ENCODE measurements at places on chromosomes 13 and 19. TPM values are rescaled to one million over a fixed set of nuclear protein-coding genes. Genes with fewer than 3 reads are reported as not detected.

HSPB6 gene
- total RNA-seq = 147 TPM

PTH2 gene
- total RNA-seq = not detected

COL5A3 gene
- 18.8 TPM for total RNA-seq

TBXA2R gene
- total RNA-seq = 4.0 TPM

RXFP2 gene
- 0.75 TPM for total RNA-seq

CGB2 gene
- total RNA-seq = not detected

APC2 gene
- total RNA-seq = 0.19 TPM

MADCAM1 gene
- not detected for total RNA-seq

NALCN gene
- total RNA-seq = 1.3 TPM

COG3 gene
- 23.6 TPM for total RNA-seq

ASF1B gene
- 0.82 TPM for total RNA-seq

C19orf67 gene
- total RNA-seq = not detected
